Occipital lobe (tissue), 3 donors: ENCODE measurements at places on chromosomes 7 and 10.
A peak's percentile ranks its signal among the peaks of the same experiment; 100 is the strongest.

DNA sequence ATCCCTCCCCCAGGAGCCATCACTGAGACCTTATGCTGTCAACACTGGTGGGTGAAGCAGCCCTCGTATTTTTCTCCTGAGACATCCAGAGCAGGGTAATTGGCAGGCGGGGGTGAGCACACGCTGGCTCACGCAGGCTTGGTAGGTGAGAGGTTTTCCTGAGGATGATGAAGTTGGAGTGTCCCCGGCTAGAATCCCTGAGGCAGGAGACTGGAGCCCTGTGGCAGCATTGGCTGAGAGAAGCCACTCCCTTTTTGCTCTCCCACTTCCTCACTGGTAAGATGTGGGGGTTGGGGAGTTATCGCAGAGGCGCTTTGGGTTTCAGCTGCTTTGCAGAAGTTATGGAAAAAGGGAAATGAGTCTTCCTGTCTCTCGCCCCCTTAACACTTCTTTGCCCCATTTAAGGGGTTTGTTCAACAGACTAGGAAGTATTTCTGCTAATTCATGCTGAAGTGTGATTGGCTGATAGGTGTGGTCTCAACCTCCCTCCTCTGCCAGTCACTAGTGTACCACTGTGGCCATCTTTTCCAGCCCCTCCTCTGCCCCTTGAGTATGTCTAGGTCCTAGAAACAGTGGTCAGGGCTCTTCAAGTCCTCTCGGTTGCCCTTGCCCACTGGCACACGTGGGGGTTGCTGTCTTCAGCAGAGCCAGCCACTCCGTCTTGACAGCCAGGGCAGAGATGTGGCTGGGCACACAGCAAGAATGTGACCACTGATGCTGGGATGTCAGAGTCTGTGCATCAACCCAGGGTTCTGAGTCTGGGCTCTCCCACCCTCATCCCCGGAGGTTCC is 5.7 kb downstream of the ARPC1B start:
- DNase-seq: peak; percentile 39

DNA sequence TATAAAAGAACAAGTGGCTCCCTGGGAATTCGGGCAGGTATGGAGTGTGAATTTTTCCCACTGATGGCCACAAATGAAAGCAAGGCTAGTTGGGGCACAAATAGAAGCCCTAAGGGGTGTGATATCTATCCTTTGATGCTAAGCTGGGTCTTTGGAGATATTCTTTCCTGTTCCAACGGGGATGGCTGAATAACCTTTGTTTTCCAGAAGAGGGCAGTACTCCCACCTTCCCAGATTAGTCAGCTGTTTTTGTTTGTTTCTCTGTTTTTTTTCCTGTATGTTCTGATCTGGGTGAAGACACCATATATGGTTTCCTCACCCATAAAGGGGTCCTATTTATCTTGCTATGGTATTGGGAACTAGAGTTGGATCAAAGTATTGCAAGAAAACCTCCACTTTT is 947.7 kb upstream of the SORCS1 start:
- DNase-seq: no peak

DNA sequence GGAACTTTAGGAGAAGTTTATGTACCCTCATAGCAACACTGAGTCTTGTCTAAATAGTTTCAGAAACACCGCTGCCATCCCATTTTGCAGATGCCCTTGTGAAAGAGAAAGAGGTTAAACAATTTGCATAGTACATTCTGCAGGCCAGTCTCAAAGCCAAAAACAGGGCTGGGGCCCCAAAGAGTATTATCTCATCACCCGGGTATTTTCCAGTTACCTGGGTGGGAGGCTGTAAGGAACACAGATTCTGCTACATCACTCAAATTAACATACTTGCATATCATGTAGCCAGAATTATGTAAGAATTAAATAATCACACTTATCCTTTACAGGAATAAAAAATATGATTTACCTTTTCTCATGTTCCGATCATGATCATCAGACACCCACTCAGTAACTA is 3.1 kb upstream of the FAM171A1 start:
- no peak for DNase-seq

GRCh38 chr10:10852464-10852863 is 165.2 kb upstream of the CELF2 start:
- no peak for DNase-seq

DNA sequence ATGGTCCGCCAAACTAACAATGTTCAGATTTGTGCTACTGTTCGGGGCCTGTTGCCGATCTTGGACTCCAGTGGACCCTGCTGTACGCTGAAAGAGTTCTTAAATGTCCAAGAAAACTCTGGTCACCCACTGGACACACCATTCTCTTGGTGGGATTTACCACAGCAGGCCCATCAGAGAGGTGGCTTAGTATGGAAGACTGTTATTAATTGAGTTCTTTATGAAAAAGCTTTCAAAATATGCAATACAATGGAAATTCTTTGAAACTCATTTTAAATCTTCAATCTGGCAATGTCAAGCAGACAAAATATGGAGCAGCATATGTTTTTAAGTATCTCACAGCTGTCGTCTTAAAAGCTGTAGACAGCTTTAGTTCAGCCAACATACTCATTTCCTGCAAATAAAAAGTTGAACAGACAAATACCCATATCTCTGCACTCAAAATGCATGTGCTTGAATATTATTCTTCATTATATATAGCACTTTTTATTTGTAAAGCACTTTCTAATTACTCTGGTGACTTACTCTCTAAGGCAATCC is 37.4 kb upstream of the GRM8 start:
- DNase-seq: no peak
